ENCODE measurements at places on chromosomes 12 and 14. TPM values are rescaled to one million over a fixed set of nuclear protein-coding genes. Genes with fewer than 3 reads are reported as not detected.

- no peaks in the 10 kb centered on the region for H3K36me3 ChIP-seq
- H3K4me3 ChIP-seq: no peak overlapping the region
- H3K4me1 ChIP-seq: no peaks in the 10 kb centered on the region
- H3K27ac ChIP-seq: no peak overlapping the region
Observed at GRCh38 chr14:43479596-43480195, 1027.4 kb downstream of the FSCB start.

DNA sequence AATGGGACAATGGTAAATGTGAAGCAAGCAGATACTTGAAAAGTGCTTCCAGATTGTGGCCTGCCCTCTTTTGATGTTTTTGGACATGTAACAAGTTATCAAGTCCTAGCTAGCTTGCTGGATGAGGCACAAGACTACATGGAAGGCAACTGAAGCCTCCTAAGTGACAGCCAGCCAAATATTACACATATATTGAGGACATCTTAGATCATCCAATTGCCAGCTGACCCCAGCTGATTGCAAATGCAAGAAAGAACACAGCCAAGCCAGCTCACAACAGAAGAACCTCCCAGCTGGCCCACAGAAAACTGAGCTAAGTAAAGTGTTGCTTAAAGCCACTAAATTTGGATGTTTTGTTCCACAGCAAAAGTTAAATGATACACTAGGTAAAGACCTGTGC is 156.9 kb downstream of the SRGAP1 start:
- H3K4me3 ChIP-seq: no peak overlapping the region
- H3K36me3 ChIP-seq: no peaks in the 10 kb centered on the region
- no peak for DNase-seq
- no peaks in the 10 kb centered on the region for H3K4me1 ChIP-seq
- peaks cover 23% of the 10 kb centered on the region for H3K27me3 ChIP-seq

DNA sequence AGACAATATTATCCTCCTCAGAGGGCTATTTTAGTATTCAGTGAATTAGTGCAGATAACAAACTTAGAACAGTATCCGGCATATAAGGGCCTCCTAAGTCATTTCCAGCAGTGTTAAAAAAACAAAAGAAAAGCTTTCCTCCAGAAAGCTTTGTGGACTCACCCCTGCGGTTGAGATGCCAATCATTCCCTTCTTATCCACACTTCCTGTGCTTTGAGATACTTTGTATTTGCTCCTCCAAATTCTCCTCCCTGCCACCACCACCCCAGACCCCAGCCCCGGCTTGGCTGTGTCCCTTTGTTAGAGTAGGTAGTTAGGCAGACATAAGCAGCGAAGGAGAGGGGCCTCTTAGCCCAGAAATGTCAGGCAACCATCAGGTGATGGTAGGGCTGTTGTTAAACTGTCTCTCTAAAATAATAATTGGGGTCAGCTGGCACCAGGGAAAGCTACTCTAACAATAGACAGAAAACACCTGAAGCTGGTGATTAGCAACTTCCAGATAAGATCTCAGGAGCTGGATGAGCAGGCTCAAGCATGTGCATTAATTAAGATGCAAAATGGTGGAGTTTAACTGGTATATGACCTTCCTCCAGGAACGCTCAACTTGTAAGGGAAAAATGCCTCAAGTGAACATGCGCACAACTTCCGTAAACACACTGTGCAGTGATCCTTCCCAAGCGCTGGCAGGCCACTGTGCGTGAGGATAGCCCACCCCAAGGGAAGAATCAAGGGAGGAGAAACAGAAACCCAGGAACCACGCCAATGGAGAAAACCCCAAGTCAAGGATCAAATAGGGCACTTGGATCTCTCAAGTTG is 152.1 kb upstream of the EEA1 start:
- DNase-seq: no peak
- no peaks in the 10 kb centered on the region for H3K27me3 ChIP-seq
- no peak overlapping the region for H3K4me3 ChIP-seq
- no peaks in the 10 kb centered on the region for H3K36me3 ChIP-seq

DNA sequence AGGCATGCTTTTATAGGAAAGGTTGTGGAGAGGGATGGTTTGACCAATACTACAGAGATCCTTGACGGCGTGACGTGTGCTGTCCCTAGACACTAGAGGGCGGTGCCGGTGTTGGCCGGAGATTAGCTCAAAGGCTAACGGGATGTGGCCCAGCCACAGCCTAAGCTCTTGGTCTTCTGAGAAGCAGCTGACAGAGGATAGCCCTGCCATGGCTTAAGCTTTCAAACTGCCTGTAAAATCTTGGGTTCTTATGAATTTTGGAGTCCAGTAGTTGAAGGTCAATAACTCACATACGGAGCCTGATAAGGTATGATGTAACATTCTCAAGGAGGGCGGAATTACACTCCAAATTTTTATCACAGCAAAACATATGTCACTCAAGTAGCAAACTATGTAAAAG is 515.7 kb upstream of the ATXN7L3B start:
- H3K36me3 ChIP-seq: no peaks in the 10 kb centered on the region
- H3K4me3 ChIP-seq: no peak overlapping the region

GRCh38 chr14:103087343-103087835 is 3.4 kb downstream of the LBHD2 start:
- peaks cover 19% of the 10 kb centered on the region for H3K27me3 ChIP-seq
- H3K4me3 ChIP-seq: no peak overlapping the region
- H3K27ac ChIP-seq: no peak overlapping the region
- DNase-seq: no peak

Gene IAPP
- total RNA-seq: not detected

Gene SLC6A12
- not detected for total RNA-seq

Measured in naive thymus-derived CD8-positive, alpha-beta T cell (primary cell).